AG10803 (cell line): ENCODE measurements at places on chromosomes 3 and 15.

- no peak for DNase-seq
Observed at GRCh38 chr3:13461169-13462124, 18.7 kb upstream of the HDAC11 start.

GRCh38 chr15:68650901-68651709 lies 72.3 kb downstream of the CORO2B start:
- no peak for DNase-seq

DNA sequence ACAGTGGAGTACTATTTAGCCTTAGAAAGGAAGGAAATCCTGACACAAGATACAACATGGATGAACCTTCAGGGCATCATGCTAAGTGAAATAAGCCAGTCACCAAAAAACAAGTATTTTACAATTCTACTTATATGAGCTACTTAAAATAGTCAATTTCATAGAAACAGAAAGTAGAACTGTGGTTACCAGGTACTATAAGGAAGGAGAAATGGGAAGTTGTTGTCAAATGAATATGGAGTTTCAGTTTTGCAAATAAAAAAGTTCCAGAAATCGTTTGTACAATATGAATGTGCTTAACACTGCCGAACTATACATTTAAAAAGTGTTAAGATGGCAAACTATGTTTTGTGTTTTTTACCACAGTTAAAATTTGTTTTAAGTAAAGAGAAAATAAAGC lies 26.8 kb downstream of the TRANK1 start:
- DNase-seq: no peak

DNA sequence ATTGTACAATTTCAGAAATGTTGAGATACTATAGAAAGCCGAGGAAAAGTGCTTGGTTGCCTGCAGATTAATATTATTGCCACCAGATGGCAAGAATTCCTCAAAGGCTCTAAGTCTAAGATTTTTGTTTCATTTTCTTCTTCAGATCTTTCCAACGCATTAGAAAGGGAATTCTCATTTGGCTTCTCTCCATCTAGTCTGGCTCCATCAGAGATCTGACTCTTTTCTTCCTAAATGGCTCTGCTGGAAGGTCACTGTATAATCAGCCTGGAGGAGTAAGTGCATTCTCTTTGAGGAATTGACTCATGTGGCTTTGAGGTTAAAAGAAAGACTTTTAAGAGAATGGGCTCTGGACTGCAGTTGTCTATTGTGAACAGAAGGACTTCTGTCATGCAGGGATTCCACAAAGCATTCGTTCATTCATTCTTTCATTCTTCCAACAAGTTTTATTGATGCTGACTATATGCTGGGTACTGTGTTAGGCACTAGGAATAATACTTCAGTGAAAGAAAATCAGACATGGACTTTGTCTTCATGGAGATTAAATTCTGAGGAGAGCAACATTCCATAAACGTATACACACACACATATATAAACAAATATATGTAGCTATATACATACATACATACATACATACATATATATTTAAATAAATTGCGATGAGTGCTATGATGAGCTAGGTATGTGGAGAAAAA lies 55.3 kb downstream of the SLC28A2 start:
- DNase-seq: peak; percentile 60

DNA sequence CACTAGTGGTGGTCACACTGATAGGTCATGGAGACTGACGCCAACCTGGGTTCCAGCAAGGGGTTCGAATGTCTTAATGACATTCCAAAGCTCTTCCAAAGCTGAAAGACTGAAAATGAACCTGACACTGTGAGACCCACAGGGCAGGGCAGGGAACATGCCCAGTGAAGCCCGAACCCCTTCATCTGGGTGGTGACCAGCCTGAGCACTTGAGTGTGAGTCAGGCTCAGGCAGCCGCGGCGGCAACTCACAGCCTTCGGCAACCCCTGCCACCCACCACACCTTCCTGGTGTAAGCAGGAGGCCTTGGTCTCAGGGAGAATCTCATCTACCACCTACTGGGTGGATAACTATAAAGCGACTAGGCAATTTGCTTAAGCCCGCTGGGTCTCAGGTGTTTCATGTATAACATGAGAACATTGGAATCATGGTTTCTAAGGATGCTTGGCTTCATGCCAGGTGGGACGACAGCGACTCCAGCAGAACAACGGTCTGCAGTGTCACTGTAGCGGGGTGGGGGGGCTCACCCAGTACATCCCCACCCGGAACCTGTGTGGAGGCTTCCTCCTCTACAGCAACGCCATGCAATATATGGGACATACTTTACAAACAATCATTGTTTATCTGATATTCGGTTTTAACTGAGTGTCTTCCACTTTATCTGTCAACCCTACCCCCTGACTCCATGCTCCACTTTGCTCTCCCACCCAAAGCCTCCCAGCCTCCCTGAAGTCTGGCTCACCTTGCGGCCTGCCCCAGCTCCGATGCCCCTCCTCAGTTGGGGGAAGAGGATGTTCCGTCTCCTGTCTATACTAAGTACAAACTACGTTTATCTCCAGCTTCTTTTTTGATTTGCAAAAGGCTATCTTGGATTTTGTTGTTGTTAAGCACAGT lies 125.0 kb upstream of the MEF2A start:
- DNase-seq: no peak

GRCh38 chr3:155744010-155744625 lies 753 bp downstream of the PLCH1 start:
- DNase-seq: no peak

DNA sequence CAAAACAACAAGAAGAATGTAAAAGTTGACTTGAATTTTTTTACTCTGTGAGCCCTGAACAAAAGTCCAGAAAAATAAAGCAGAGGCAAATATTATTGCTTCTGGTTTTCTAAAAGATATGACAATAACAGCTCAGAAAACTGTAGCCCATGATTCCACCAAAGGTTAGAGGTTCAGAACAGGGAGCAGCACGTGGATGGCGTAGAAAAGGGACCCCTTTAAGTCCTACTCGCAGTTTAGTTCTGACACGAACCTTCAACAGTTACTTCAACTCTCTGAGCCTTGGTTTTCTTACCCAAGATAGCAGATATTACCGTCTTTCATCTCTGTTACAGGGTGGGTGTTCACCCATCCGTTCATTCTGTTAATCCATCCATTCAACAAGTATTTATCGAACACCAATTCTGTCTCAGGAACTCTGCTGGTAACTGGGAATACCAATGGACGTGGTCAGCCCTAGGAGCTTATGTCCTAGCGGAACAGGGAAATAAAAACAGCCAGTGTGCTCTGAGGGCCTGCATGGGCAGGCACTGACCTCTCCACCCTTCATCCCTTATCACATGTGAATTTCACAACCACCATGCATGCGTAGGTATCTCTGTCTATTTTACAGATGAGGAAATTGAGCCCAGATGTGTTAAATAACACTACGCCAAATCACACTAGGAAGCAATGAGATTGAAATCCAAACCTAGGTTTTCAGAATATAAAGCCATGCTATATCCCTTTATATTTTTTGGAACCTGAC lies 274.2 kb upstream of the ICE2 start:
- DNase-seq: no peak

DNA sequence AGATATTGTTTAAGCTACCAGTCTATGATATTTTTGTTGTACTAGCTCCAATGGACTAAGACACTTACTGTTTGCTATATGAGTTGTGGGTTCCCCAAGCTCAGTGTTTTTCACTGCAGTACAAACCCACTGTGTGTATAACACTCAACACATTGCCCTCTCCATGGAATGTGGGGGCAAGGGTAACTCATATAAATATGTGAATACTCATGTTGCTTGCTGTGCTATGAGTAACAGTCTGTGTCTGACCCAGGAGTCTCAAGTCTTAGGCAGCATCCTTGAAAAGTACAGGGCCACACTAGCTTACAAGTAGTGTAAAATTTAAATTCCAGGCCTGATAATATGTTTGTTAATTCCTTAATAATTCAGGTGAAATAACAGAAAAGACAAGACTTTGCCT lies 22.5 kb upstream of the CNTN3 start:
- peak; percentile 41 for DNase-seq

DNA sequence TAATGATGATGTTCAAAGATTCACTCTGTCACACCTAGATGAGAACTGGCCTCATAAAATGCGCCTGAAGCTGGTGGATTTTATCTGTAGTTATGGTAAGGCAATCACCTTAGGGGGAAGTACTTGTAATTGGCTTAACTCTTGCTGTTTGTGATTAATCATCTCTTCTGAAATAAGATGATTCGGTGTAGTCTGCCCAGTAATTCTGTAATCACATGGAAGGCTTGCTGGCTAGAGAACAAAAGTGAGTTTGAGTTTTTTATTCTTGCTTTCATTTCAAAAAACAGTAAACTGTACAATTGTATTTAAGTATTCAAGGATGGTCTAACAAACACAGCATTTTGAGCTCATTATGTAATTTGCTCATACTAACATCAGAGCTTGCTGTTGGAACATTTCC lies 72.1 kb downstream of the OTOL1 start:
- DNase-seq: no peak

GRCh38 chr15:33737687-33738601 lies 230.4 kb upstream of the CHRM5 start:
- peak; percentile 13 for DNase-seq

DNA sequence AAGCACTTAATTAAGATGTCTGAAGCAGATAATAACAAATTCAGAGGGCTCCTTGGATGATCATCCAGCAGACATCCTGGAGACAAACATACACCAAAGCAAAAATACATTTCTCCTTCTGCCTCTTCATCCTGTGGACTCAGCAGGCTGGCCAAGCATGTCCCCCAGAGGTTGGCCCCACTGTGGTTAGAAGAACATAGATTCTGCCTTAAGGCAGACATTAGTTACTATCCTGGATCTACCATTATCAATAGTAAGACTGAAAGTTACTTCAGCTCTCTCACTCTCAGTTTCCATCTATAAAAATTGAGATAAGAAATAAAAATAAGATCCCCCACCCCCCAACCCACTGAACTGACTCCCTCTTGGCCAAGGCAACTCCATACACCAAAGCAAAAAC lies 28.6 kb upstream of the TGFBR2 start:
- no peak for DNase-seq

DNA sequence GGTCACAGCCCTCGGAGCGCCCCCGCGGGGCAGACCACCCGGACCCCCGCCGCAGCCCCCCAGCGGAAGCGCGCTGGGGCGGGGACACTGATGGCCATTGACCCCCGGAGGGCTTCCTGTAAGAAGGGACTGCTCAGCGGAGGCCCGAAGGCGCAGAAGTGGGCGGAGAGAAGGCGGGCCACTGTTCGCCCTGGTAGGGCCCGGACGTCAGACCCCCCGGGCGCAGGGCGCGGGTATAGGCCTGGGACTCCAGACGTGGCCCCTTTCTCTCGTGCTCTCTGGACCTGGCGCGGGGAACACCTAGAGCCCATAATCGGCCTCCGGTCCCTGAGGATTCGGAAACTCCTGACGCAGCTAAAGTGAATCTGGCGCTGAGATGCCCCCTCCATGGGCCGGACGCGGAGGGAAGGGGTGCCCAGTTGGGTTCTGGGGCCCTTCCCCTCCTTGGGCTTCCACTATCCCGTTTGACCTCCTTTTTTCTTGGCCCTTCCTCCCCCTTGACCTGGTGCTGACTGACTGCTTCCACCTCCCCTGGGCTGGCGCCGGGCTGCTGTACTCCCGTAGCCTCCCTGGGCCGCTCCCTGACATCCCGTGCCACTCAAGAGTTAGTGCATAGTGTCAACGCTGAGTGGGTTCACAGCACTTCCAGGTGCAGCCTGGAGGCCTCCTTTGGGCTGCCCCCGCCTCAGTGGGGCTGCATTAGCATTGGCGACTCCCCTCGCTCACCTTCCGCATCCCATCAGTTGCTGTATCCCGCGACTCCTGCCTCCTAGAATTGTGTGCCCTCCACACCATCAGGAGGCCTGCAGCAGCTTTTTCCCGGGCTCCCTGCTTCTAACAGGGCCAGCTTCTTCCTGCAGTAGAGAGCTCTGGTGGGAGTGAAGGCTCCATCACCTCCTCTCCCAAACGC lies 694 bp downstream of the ABTB1 start:
- DNase-seq: peak; percentile 49

- DNase-seq: no peak
Observed at GRCh38 chr3:71225002-71225684, 358.4 kb downstream of the FOXP1 start.

DNA sequence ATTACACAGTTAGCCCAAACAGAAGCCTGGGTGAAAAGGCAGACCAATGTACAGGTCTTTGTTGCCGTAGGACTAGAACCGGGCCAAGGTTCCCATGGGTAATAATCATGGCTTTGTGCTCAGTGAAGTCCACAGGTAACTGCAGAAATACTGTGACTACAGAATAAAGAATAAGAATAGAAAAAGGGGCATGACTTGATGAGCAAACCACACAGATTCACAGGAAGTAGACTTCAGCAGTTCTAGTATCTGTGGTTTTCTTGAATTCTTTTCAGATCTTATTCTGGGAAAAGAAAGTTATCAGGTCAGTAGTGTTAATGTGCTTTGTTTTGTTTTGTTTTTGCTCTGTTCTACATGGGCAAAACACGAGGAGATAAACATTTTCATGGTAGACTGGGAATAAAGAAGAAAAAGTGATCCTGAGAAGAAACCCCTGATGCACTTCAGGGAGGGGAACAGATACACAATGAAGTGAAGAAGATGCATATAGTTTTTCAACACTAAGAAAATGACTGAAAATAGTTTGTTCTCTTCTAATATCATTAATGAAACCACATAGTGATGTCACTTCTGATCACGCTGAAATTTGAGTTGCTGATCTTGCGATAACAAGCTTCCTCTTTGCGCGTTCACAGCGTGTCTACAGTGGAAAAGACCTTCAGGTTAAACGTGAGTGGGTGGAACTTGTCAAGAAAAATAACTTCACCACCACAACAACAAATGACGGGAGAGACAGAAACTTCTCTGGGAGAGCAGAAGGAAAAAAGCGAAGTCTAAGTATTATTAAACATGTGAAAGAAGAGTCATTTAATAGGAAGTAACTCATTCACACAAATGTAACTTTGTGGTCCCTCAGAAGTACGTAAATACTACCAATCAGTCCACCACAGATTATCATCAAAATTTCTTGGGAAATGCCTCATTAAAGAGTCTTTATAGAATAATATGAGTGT lies 315.8 kb upstream of the SATB1 start:
- DNase-seq: no peak

DNA sequence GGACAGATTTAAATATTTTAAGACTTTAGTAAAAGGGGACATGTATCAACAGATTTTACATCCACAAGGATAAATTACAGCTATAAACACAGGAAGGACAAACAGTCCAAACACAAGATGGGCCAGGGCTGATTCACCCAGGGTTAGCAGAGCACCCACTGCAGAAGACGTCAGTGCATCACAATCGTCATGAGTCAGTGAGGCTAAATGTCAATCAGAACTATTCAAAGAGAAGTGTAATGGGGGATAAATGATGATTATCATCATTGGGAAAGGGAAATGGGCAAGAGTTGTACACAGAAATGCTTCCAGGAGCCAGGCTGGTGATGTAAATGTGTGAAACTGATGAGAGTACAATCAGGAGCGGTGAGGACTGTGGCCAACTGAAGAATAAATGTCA lies 226.8 kb downstream of the PLCL2 start:
- no peak for DNase-seq

DNA sequence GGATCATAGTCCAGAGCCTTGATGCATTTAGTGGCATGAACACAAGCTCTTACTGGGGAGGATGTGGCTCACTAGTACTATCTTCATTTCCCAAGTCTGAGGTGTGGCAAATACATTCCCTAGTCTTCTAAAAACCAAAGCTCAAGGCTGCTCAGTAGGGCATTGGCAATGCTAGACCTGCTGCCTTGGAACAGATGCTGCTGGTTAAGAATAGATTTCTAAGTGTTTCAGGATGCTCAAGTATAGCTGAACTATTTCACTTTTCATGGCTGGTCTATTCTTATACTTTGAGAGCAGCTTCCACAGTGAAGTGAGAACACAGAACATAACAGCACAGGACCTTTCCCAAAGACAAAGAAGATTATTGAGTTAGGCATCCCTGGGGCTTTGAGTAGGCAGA lies 178.8 kb downstream of the CHST2 start:
- DNase-seq: no peak
